ENCODE measurements at places on chromosomes 6 and 20.
A peak's percentile ranks its signal among the peaks of the same experiment; 100 is the strongest.

- DNase-seq, result no peak
Observed at GRCh38 chr6:112116221-112116620, 28.8 kb downstream of the FAM229B start.

- DNase-seq, result no peak
Observed at GRCh38 chr6:142187209-142187608, 40.1 kb downstream of the VTA1 start.

DNA sequence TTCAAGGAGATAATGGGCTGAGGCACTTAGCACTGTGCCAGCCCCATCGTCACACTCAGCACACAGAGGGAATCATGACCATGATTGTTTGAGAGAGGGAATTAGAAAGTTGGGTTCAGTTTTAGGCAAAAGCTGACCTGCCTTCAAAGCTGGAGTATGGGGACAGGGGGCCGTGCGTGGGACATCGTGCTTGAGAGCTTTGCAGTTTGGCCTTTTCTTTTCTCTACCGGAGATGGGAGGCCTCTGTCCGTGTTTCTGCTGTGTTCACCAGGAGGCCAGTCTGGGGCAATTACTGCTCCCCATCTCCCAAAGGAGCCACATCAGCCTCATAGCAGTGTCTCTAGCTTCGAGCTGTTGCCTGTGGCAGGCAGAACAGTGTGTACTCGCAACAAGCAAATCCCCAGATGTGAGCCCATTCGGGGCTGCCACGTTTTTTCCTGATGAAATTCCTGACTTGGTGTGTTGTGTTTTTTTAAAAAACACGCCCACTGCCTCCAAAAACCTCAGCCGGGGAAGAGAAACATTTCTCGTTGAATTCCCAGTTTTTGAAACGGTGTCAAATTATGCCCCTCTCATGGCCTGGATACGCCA lies 20.2 kb downstream of the EYA2 start:
- DNase-seq, result no peak

GRCh38 chr6:29504961-29505360 lies 17.2 kb upstream of the MAS1L start:
- DNase-seq, result no peak

DNA sequence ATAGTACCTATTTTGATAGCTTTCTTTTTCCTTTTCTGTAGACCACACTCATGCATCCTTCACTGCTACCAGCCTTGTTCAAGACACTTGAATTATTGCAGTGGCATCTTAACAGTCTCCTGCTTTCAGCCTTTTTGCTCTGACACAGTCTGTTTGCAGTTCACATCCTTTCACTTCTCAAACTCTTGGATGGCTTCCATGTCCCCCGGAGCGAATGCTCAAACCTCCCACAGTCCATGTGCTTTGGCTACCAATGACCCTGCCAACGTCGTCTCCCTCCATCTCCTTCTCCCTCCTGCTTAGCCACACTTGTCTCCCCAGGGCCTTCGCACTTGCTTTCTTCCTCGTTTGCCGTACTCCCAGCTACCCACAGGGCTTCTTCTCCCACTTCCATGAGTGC lies 270.0 kb upstream of the ZFP64 start:
- DNase-seq, result no peak

DNA sequence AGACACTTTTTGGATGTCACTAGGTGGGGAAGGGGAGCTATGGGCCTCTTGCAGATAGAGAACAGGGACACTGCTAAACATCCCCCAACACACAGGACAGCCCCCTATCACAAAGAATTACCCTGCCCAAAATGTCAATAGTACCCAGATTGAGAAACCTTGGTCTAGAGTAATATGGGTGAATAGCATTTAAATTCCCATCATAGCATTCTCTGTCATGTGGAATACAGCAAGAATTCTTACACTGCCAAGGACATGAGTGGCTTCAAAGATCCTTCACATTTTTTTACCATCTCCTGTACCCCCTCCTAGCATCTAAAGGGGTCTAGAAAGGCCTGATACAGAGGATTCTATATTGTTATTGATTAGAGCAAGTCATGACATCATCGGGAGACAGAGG lies 83.1 kb upstream of the SSTR4 start:
- no peak for DNase-seq

DNA sequence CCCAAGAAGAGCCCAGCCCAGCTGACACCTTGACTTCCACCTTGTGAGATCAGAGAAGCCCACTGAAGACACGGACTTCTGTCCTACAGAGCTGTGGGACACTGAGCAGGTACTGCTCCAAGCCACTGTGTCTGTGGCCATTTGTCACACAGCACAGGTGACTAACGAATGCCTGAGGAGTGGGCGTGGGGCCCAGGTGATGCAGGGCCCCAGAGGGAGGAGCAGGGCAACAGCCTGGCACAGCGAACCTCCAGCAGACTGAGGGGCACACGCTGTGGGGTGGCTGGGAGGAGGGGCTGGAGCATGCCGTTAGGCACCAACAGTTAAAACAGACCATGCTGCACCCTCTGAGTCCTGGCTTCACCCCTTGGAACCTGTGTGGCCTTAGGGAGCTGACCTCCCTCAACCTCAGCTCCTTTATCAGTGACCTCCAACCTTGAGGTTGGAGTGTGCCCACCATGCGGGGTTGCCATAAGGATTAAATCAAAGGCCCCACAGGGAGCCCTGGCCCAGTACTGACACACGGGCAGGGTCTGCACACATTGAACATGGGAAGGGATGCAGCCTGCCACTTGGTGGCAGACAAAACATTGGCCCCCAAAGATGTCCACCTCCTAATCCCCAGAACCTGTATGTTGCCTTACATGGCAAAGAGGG lies 119.9 kb upstream of the CST7 start:
- no peak for DNase-seq

DNA sequence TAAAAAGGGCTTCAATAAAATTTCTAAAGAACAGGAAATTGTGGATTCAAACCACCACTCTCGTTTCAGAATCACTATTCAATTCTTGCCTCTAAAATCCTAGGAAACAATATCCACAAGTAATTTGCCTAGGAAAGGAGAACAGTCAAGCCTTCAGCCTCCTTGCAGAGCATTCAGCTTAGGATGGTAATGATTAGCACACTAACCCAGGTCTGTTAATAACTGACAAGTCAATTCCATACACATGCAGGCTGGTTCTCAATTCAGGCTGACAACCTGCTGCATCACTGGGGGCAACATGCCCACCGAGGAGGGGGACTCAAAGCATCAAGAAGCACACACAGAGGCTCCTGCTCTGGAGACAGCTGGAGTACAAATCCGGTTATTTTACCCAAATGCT lies 57.6 kb downstream of the GMDS start:
- DNase-seq, result no peak

DNA sequence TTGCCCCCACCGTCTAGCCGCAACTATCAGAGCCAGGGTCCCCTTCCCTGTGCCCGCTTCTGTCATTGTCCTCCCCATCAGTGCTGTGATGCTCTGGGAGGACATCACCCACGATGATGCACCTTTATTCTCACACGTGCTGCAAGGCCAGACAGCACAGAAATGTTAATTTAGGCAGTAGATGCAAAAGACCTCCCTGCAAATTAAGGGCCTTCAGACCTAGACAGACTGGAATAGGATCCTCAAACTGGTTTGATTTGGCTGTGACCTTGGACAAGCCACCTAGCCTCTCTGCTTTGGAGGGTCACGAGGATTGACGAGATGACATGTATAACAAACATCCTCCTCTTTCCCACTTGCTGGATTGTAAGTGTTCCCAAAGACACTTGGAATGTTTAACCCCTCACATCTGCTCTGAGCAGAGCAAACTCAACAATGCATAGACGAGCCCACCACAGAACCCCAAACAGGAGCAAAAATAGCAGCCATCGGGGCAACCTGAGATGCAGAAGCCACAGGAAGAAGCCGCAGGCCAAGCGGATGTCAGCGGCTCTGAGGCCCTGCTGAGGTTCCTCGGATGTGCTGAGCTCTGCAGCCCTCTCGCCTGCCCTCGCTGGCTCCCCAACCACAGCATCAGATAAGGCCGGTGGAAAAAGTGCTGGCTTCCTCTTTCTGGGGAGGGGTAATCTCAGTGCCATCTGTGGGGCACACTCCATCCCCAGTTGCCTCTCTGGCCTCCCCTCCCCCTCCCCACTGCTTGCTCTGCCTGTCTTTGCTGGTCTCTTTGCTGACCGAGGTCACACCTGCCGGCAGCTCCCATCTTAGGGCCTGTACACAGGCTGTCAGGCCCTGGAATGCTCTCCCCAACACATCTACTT lies 35.3 kb downstream of the TOX2 start:
- no peak for DNase-seq

DNA sequence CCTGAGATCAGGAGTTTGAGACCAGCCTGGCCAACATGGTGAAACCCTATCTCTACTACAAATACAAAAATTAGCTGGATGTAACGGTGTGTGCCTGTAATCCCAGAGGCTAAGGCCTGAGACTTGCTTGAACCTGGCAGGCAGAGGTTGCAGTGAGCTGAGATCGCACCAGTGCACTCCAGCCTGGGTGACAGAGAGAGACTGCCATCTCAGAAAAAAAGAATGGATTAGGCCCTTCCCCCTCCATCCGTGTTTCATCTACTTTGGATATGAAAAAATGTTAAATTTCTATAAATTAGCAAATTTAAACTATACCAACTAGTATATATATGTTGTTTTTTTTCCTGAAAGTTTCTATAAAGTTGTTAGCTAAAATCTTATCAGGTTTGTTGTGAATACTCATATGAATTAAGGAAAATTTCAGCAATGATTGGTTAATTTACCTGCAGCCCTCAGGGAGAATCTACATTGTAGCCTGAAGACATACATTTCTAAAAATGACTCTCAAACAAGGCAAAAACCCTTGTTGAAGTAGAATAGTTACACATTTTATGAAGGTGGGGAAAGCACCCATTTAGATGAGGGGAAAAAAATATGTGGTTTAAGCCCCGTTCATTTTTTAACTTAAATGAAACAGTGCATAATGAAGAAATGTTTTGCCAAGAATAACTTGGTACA lies 120.9 kb downstream of the TIAM2 start:
- no peak for DNase-seq

- no peak for DNase-seq
Observed at GRCh38 chr6:52641388-52641787, 29.5 kb upstream of the TMEM14A start.

DNA sequence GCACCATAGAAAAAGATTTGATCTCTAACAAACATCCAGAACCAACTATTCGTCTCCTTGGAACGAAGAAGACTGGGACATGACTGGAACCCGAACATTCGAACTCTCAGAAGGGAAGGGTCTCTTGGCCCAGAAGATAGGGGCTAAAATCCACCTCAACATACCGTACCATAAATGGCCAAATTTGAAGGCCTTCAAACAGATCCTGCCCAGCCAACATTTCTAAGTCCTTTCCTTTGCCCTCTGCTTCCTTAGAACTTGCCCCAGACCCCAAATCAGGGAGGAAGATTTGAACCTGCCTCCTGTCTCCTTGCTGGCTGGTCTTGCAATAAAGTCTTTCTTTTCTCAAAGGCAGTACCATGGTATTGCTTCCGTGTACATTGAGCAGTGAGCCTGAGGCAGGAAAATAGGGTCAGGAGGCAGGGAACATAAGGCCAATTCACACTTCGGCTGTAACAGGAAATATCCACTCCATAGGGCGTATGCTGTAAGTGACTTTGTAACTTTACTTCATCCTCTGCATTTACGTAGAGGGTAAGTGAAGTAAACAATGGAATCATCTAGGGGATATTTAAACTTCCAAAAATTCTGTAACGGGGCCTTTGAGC lies 1.8 kb upstream of the PXDC1 start:
- no peak for DNase-seq

DNA sequence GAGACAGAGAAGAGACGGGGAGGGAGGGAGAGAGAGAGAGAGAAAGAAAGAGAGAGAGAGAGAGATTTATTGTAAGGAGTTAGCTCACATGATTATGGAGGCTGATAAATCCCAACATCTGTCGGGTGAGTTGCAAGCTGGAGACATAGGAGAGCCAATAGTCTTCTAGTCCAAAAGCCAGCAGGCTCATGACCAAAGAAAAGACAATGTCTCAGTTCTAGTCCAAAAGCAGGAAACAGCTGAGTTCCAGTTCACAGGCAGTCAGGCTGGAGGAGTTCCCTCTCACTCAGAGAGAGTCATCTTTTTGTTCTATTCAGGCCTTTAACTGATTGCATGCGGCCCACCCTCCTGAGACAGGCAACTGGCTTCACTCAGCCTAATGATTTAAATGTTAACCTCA lies 416.6 kb downstream of the PREX1 start:
- DNase-seq, result no peak

GRCh38 chr20:24863356-24863755 lies 85.7 kb upstream of the CST7 start:
- DNase-seq, result peak; percentile 77

DNA sequence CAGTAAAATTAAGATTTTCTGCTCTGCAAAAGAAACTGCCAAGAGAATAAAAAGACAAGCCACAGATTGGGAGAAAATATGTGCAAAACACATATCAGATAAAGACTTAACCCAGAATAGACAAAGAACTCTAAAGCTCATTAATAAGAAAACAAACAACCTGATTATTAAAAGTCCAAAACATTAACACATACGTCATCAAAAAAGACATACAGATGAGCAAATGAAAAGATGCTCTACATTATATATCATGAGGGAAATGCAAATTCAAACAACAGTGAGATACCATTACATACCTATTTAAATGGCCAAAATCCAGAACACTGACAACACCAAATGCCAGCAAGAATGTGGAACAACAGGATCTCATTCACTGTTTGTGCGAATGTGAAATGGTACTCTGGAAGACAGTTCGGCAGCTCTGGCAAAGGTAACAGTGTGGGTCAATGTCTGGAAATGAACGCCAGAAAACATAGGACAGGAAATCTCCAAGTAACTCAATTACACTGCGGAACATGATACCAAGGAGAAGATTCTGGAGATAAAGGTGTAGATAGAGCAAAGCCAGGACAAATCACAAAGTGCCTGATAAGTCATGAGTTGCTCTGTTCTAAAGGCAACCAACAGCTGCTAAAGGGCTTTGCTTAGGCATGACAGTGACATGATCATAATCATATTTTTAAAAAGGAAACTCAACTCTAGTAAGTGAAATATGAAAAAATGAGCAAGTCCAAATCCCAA lies 96.8 kb downstream of the PDE10A start:
- DNase-seq, result no peak

- peak; percentile 74 for DNase-seq
Observed at GRCh38 chr20:8424010-8424409, 291.9 kb downstream of the PLCB1 start.

DNA sequence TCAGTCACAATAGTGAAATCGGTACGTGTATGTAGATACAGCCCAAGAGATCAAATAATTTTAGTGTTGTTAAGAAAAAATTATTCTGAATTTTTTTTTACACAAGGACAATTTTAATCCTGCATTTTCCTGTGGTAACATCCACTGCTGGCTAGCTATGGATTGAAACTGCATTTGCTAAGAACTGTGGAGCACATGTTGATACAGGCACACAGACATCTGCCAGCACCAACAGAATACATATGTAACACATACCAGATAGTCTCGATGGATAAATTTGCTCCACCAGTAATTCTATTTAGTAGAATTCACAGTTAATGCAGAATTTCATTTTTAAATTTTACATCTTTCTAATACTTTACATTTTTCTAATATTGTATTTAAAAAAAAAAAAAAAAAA lies 2.2 kb downstream of the ASIP start:
- DNase-seq, result no peak

DNA sequence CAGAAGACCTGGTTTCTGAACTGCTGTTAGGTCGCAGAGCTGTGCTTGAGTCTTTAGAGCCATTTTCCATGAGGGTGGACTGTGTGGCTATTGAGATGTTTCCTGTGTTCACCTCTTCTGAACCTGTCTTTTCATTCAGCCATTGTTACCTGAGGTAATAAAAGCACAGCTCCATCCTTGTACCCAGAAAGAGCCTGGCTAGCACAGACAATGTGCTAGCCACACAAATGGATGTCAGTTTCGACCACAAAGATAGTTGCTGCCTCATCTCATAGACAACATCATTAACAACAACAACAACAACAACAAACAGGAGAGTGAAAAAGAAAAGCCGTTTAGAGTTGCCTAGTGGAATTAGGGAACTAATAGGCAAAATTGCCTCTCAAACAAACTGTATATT lies 114.7 kb downstream of the MYO6 start:
- DNase-seq, result no peak

Measured in HS-5 (cell line).